ENCODE measurements at places on chromosomes 3 and 15.

DNA sequence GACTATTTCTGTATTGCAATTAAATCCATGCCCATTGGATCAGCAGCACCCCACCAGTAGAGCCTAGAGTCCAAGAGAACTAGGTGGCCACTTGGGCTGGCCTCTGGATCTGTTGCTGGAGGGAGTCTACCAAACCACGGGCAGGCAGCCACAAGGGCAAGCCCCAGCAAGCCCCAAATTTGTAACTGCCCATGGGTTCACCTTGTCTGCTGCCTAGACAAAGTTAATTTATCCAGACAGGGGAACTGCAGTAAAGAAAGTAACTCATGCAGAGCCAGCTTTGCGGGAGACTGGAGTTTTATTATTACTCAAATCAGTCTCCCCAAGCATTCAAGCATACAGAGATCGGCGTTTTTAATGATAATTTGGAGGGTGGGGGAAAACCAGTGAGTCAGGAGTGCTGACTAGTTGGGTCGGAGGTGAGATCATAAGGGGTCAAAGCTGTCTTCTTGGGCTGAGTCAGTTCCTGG lies 74.0 kb upstream of the TERB2 start:
- DNase-seq, result peak; percentile 8

DNA sequence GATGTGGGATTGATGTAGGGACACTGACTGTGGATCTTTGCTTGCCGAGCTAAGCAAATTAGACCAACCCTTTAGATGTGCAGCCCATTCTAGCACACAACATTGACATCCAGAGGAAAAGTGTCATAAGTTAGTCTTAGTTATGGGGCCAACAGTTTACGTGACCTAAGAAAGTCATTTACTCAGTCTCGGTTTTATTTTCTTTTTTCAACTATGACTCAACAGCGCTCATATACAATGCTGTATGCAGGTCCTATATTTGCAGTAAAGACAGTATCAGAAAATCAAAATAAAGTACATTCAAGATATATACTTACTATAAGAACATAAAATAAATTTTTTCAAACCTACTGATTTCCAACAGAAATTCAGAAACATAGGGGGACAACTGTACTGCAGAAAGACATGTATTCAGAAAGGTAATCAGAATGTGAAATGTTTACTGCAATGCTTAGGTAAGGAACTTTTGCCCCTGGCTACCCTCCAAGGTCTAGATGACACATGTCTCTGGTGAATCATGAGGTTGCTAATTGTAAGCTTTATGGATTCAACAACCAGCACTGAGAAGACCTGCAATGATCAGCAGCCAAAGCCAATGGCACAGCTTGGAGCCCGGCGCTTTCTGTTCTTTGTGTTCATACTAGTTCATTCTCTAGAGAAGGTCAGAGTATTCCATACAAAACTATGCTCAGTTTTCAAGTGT lies 317.5 kb upstream of the CNTN6 start:
- no peak for DNase-seq

GRCh38 chr3:197283045-197283444 lies 15.4 kb downstream of the DLG1 start:
- no peak for DNase-seq

GRCh38 chr3:105553851-105554250 lies 187.1 kb downstream of the ALCAM start:
- no peak for DNase-seq

- no peak for DNase-seq
Observed at GRCh38 chr3:16300881-16301359, 35.9 kb downstream of the OXNAD1 start.

GRCh38 chr3:191253089-191253799 lies 54.2 kb downstream of the OSTN start:
- DNase-seq, result no peak

GRCh38 chr3:56864090-56864489 lies 62.3 kb upstream of the ARHGEF3 start:
- DNase-seq, result no peak

Measured in NCI-H69 (cell line).